ENCODE measurements at places on chromosomes 2 and 18.

DNA sequence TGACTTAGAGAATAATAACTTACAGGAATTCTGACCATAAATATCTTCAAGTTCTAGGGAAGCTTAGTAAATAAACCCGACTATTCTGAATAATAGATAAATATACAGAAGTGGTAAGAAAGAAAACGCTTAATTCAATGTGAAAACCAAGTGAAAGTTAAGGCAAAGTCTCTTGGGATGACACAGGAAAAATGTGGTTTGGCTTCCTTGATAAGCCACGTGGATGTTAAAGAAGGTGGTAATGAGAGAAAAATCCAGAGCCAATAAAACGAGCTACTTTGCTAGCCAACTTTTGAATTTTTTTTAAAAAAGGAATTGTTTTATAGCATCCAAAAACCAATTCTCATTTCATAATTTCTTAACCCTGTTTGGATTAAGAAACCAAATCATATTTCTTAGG is 166.2 kb upstream of the VRK2 start:
- no peak for DNase-seq

DNA sequence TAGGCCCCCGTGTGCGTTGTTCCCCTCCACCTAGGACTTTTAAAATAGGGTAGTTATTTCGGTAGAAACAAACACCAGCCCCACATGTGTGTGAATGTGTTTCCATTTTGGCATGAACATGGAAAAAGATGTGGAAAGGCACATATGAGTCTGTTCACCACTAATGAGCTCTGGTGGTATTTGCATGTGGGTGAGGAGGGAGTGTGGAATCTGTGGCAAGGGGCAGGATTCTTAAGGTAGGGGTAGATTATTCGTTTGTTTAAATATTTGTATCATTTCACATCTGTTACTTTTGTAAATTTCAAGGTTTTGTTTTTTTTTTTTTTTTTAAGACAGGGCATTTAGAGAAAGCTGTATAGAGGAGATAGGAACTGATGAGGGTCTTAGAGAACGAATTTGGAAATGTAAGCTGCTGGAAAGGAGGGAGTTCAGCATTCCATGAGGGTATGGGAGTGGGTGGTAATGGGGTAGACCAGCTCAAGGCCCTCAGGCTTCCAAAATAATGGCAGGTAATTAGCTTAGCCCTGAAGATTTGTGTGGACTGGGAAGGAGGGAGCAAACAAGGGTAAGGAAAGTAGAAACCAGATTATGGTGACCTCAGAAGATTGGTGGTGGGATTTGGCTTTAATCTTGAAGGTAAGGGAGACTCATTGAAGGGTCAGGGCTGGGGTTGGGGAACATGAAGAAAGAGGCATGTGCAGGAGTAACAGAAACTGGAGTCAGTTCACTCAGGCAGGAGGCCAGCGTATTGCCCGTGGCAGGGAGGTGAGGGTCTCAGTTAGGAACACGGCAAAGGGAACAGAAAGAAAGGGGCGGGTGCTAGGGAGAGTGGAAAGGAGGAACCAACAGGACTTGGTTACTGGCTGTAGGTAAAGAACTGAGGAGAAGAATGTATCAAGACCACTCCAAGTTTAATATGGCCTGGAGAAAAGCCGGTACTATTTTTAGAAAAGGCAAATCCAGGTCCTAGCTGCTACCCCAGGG is 123.6 kb downstream of the PLB1 start:
- no peak for DNase-seq

GRCh38 chr2:20488201-20488641 is 41.3 kb downstream of the RHOB start:
- no peak for DNase-seq

GRCh38 chr18:46482831-46483230 is 174.2 kb downstream of the LOXHD1 start:
- DNase-seq, result no peak
